ENCODE measurements at places on chromosomes 3 and 15.

GRCh38 chr3:181969925-181970324, 258.2 kb downstream of the SOX2 start:
- no peaks in the 10 kb centered on the region for H3K27me3 ChIP-seq
- no peak for DNase-seq
- H3K4me1 ChIP-seq, result no peaks in the 10 kb centered on the region
- no peak overlapping the region for H3K27ac ChIP-seq
- no peak overlapping the region for H3K4me3 ChIP-seq

DNA sequence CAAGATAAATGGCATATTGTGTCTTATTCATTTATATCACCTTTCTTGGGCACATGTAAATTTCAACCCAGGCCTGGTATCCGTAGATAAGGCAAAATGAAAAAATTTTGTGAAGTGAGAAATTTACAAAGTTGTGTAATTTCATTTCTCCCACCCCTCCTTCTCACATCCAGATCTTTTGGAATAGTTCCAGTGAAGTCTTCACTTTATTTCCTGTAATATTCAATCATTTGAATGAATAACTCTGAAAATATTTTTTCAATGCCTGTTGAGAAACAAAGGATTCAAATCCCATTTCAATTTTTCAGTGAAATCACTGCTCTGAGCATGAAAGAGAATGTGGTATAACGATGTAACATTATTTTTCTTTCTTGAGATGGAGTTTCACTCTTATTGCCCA, 53.4 kb downstream of the BTLA start:
- H3K27ac ChIP-seq, result no peak overlapping the region
- no peaks in the 10 kb centered on the region for H3K27me3 ChIP-seq

DNA sequence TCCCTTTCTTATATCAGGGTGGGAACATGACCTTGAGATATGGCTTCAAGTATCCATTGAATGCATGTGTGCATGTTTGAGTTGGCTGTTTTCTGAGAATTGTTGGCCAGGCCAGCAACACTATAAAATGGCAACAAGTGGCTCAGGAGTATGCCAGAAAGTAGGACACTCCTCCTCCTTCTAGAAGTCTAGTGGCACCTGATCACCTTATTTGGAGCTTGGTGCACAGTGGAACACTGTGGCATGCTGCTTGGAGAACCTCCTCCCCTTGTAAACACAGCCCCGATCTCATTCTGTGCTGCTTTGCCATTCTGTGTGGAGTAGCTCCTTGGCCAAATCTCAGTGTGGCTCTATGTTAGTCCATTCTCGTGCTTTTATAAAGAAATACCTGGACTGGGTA, 114.8 kb upstream of the NDN start:
- H3K27me3 ChIP-seq, result no peaks in the 10 kb centered on the region
- no peaks in the 10 kb centered on the region for H3K4me1 ChIP-seq
- H3K36me3 ChIP-seq, result no peaks in the 10 kb centered on the region
- no peak for DNase-seq
- no peak overlapping the region for H3K4me3 ChIP-seq

GRCh38 chr3:147518465-147518864, 109.3 kb downstream of the ZIC1 start:
- no peak for DNase-seq
- no peaks in the 10 kb centered on the region for H3K4me1 ChIP-seq
- H3K4me3 ChIP-seq, result no peak overlapping the region
- no peaks in the 10 kb centered on the region for H3K27me3 ChIP-seq

All from ascending aorta (tissue), 2 donors.